Stomach (tissue), 19 donors: ENCODE measurements at places on chromosomes 16 and 17. TPM values are rescaled to one million over a fixed set of nuclear protein-coding genes. Genes with fewer than 3 reads are reported as not detected.

DNA sequence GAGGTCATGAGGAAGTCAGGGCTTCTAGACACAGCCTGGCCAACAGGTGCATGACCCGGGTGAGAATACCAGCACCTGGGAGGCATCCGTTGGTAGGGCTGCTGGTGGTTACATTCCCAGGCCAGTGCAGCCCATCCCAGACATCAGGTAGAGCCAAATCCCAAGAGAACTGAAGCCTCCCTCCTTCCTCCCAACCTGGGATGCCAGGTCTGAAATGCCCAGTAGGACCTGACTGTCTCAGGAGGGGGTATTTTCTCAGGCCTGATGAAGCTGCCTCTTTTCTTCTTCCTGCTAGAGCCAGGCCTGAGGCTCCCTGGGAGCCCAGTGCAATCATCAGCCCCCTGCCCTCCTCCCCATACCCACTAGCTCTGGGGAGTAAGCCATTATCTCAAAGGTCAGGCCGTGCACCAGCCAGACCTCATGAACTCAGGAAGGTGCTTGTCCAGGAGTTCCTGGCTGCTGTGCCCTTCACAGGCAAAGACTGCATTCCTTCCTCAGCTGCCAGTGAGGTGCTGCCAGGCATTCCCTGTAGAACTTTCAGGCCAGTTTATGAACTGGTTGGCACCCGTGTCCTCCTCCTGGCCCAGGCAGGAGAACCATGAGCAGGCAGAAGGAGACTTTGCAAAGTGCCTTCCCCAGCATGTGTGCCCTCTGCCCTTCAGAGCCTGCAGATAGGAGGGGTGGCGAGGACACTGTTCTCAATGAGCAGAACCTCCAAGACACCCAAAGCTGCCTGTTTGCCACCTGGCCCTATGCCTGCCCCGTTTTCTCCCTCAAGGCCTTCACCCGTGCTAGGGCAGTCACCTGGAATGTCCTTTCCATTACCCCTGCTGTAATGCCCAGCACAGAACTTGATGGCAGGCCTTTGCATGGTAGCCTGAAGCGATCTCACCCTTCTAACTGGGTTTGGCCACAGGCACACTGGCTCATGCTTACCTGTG is 7.6 kb downstream of the TBX2 start:
- DNase-seq, result peak; percentile 20
- peaks cover 6% of the 10 kb centered on the region for H3K36me3 ChIP-seq
- H3K27me3 ChIP-seq, result peaks cover 100% of the 10 kb centered on the region
- peaks cover 84% of the 10 kb centered on the region for H3K4me1 ChIP-seq
- no peak overlapping the region for H3K4me3 ChIP-seq
- H3K27ac ChIP-seq, result peak overlapping the region; percentile 73

DNA sequence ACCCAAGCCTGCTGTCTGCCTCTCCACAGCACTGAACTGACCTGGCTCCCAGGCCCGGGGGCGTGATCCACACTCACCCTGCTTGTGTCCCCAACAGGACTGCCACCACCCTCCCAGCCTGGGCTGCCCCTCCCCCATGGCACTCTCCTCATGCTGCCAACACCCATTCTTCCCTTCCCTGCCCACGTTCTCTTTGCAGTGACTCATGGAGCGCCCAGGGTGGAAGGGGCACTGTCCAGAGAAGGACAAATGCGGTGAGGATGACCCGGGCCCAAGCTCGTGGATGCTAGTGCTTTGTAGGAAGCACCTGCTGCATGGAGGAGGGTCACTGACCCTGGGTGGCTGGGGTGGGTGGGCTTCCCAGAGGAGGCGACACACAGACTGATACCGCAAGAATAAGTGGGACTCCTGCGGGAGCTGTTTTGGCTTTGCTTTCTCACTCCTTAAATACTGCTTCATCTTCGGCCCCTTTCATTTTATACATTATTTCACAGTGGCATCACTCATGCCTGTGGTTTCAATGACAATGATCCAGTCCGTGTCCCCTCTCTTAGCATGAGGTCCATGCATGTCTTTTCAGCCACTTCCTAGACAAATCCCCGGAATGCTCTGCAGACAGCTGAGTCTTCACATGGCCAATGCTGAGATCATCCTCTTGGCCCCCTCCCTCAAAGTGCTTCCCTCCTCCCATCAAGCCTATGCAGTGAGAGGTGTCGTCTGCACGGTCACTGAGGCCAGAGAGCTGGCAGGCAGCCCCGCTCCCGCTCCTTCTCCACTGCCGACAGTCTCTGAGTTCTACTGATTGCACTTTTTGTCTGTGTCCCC is 17.6 kb downstream of the CDK5R1 start:
- H3K4me3 ChIP-seq, result no peak overlapping the region
- peak overlapping the region; percentile 63 for H3K27ac ChIP-seq
- DNase-seq, result peak; percentile 71
- no peaks in the 10 kb centered on the region for H3K4me1 ChIP-seq
- no peaks in the 10 kb centered on the region for H3K27me3 ChIP-seq

DNA sequence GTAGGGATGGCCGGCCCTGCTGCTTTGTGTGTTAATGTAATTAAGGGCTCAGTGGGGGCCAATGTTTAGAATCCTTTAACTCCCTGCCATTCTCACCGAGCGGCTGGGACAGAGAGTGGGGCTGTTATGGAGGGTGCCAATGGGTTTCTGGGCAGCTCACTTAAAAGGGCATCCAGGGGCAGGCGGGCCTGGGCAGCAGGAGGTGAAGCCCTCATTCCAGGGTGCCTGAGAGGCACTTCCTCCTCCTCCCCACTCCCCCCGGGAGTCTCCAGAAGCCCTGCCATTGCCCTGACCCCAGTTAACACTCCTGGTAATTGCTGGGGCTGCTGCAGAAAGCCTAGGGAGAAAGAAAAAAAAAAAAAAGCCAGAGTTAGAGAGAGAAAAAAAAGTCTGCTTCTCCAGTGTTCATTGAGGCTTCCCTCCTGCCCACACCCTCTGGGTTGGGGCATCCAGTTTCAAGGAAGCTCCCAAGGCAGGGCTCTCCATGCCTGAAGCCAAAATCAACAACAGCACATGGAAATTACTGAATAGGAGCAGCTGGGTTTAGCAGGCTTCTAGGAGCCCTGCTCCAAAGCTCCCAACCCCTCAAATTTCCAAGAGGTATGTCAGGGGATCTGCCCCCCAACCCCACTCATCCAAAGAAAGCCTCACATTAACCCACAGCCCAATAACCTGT is 28.0 kb downstream of the CUEDC1 start:
- H3K4me1 ChIP-seq, result peaks cover 85% of the 10 kb centered on the region
- H3K27ac ChIP-seq, result peak overlapping the region; percentile 58
- H3K4me3 ChIP-seq, result no peak overlapping the region
- H3K27me3 ChIP-seq, result no peaks in the 10 kb centered on the region

GRCh38 chr16:88650749-88651275 is at the start of gene CYBA:
TSS of gene CYBA (minus strand) at chr16:88651053. CDS start at chr16:88651013, 40 bp downstream.
- peak; percentile 91 for DNase-seq
- peaks cover 27% of the 10 kb centered on the region for H3K4me1 ChIP-seq
- H3K36me3 ChIP-seq, result peaks cover 6% of the 10 kb centered on the region
- H3K27me3 ChIP-seq, result no peaks in the 10 kb centered on the region
- H3K27ac ChIP-seq, result peak within 1 kb of the TSS; percentile 80

GRCh38 chr17:27087935-27088766 is 205.8 kb upstream of the WSB1 start:
- H3K36me3 ChIP-seq, result no peaks in the 10 kb centered on the region
- H3K27me3 ChIP-seq, result no peaks in the 10 kb centered on the region
- H3K4me1 ChIP-seq, result no peaks in the 10 kb centered on the region

DNA sequence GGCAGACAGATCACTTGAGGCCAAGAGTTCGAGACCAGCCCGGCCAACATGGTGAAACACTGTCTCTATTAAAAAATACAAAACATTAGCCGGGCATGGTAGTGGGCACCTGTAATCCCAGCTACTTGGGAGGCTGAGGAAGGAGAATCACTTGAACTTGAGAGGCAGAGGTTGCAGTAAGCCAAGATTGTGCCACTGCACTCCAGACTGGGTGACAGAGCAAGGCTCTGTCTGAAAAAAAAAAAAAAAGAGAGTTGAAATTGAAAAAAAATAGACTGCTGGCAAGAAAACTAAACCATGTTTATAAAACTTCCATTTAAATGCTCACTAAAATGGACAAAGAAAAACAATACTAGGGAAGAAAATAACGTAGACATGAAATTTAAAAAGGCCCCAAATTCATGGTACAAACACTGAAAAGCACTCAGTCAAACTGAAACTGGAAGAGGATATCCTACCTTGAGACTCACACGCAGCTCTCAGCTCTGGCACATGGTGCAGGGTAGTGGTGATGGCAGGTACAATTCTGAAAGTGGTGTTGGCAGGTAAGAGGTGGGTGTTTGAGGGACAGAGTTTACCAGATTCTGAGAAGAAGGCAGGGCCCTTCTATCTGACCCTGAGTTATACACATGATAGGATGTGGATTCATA is 19.3 kb downstream of the CNTROB start:
- H3K27ac ChIP-seq, result no peak overlapping the region
- H3K4me3 ChIP-seq, result no peak overlapping the region
- H3K27me3 ChIP-seq, result no peaks in the 10 kb centered on the region
- peaks cover 39% of the 10 kb centered on the region for H3K36me3 ChIP-seq

- peaks cover 31% of the 10 kb centered on the region for H3K4me1 ChIP-seq
- DNase-seq, result no peak
- peaks cover 4% of the 10 kb centered on the region for H3K27me3 ChIP-seq
Observed at GRCh38 chr17:60163108-60163784, 13.5 kb downstream of the CA4 start.

TLCD3B gene
- not detected for total RNA-seq

DOK4 gene
- total RNA-seq, result 23.9 TPM

SEPTIN12 gene
- not detected for total RNA-seq

SCGB1C2 gene
- not detected for total RNA-seq

KCNJ16 gene
- total RNA-seq, result 29.5 TPM
